Esophagus squamous epithelium (tissue), 5 donors: ENCODE measurements at places on chromosomes 2 and 18.
A peak's percentile ranks its signal among the peaks of the same experiment; 100 is the strongest.

DNA sequence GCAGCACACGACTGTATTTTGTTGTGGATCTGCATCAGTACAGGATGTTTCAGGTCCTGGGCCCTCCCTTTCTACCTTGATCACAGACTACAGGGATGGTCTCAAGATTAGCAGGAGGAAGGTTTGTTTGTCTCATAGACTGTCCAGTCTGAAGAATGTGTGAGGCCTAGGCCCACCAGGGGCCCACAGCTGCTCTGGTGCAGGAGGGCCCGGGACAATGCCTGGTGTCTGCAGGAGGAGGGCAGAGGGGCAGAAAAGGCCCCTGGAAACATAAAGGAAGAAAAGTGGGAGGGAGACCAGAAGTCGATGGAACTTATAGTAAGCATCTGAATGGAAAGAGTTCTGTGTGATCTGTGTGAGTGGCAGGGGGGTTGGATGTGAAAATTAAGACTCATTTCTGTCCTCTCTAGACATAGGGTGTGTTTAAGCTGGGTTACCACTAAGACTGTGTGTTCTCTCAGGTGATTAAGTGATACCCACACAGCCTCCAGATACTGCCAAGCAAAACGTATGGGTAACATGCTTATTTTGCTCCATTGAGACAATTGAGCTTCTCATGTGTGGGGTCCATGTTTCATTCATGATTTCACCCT, 33.4 kb upstream of the LPIN2 start:
- no peak for DNase-seq

GRCh38 chr2:240949791-240950705, 43.9 kb downstream of the CROCC2 start:
- no peak for DNase-seq

DNA sequence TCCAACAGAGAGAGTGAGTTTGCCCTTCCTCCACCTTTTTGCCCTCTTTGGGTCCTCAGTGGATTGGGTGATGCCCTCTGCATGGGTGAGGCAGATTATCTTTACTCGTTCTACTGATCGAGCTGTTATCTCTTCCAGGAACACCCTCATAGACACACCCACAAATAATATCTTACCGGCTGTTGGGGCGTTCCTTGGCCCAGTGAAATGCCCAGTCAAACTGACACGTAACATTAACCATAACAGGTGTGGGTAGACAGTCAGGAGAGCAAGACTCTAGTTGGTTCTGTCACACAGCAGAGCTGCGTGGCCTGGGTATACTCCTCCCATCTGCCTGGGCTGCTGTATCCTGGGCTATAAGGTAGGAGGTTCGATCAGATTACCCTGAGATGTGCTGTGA, 144.1 kb downstream of the AGAP1 start:
- DNase-seq: no peak

DNA sequence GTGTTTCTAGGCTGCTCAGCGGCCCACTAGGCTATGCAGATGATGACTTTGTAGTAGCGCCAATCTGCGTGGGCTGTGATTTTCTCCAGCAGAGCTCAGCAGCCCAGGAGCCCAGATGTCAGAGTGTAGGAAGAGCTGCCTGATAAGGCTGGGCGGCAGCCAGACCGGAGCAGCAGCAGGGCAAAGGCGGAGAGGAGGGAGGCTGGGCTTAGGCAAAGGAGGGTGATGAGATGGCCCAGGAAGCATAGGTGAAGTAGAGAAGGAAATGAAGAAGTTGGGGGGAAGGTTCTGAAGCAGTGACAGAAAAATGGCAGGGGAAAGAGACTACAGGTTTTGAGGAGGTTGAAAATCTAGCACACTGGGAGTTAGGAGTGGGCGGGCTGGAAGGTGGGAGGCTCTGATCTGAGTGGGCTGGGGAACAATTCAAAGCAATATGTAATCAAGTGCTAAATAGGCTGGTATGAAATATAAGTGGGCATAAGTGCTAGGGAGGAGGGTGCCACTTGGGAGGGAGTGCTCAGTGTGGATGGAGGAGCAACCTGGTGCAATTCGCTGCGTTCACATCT, 50.6 kb upstream of the STPG4 start:
- DNase-seq: no peak

DNA sequence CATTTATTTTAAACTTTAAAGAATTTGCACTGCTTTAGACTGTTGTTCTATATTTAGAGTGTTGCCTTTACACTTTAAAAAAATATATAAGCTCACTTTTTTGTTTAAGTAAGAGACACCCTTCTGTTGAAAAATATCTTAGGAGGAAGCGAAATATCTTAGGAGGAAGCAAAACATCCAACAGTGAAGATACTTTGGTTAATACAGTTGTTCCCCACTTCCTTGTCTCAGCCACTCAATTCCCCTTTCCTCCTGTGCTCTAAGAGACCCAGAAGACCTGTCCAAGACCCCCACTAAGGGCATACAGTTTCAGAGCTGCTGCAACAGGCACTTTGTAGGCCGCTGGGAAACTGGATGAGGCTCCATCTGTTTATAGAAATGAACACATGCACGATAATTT, 5.7 kb downstream of the SERPINB8 start:
- DNase-seq: no peak

- DNase-seq: no peak
Observed at GRCh38 chr2:205739620-205740019, 57.3 kb downstream of the NRP2 start.

DNA sequence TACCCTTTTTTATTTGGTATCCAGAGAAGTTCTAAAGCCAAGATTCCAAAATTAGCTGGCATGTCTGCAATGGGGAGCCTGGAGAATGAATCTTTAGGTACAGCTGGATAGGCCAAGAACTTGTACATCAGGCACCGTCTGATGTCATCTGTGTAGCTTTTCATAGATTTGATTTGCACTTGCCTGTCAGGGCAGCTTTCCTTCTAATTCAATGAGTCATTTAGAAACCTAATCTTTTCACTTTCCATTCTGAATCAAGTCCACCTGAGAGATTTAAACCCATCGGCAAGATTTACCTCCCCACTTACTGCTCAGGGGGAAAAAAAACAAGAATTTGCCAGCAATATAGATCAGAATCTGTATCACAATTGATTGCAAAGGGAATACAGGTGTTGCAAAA, 60.9 kb upstream of the ACAA2 start:
- no peak for DNase-seq

DNA sequence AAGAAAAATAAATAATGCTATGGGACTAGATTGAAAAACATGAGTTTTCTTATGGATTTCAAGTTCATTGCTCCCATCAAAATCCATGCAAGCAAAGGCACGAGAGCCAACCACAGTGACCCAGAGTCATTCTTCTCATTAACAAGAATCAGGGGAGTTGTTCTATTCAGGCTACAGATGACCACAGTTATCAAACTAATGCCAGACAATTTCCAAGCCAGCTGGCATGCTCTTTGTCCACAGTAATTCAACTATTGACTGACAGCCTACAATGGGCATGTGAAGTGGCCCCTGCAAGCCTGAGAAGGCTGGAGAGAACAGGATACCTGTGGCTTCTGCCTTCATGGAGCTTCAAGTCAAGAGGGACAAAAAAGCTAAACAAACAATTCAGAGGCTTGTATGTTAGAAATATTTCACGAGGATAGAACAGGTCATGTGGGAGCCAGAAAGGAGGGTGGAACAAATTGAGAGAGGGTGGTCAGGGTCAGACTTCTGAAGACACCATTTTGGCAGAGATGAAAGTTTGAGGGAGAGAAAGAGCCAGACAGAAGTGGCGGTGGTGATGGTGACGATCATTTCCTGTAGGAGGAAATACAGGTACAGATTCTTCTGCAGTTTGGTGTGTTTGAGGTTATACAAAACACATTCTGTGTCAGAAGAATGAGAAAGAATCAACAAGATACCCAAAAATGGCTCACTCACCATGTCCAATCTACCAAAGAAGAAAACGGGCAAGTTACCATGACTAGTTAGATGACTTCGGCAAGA, 732.4 kb downstream of the RNF144A start:
- DNase-seq: no peak

DNA sequence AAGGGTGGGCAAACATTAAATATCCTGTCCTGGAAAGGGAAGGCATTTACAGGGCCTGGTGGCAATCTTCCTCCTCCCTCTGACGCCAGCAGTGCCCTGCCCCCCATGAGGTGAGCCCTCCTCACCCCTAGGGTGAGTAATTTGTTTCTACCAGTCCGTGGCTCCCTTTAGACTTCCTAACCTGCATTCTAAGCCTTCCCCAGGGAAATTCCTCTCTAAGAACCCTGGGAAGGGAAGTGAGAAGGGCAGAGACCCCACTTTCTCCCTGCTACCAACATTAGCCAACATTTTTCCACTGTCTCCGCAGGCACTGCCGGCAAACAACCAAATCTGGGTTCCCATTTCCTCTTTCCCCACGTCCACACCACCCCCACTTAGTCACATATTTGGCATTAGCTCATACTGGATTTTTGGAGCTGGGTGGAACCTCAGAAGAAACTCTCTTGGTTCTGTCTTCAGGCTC, 69.3 kb downstream of the NRP2 start:
- no peak for DNase-seq

- no peak for DNase-seq
Observed at GRCh38 chr2:133640103-133640502, 71.8 kb upstream of the NCKAP5 start.

- no peak for DNase-seq
Observed at GRCh38 chr2:66239655-66240054, 195.3 kb upstream of the MEIS1 start.

DNA sequence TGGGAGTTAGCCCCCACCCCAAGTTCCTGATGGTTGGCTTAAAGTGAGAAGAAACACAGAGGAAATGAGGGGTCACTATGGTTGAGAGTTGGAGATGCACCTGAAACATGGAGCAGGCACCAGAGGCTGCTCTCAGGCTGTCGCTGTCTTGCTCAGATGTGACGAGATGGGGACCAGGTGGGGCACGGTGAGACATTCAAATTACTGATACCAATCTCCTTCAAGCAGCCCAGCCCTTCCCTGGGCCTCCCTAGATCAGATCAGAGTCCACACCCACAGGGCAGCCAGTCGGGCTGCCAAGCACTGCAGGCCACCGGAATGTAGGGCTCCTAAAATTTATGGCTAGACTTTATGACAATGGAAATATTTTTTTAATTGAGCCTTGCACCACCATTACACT, 176.6 kb downstream of the CELF4 start:
- no peak for DNase-seq

- no peak for DNase-seq
Observed at GRCh38 chr18:12579775-12580174, 78.1 kb downstream of the SPIRE1 start.

- no peak for DNase-seq
Observed at GRCh38 chr2:173898996-173899395, 66.2 kb downstream of the SP3 start.

- no peak for DNase-seq
Observed at GRCh38 chr2:172582656-172583055, 26.8 kb downstream of the PDK1 start.

- DNase-seq: no peak
Observed at GRCh38 chr2:69979902-69980807, 18.7 kb upstream of the ASPRV1 start.

DNA sequence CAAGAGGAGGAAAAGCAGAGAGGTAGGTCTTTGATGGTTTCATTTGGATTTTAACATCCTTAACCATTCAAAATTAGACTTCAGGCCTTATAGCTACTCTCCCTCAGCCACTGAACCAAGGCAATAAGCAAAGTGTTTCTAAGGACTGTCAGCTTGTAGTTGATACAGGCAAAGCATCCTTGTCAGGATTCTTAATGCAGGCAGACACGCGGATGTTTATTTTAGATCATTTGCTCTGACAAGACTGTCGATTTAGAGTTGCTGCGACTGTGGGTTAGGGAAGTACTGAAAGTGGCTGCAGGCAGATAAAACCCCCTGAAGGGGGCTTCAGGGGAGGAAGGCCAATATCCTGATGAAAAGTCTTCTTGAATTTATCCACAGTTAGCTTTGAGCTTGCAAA, 46.6 kb downstream of the CDH20 start:
- no peak for DNase-seq

- no peak for DNase-seq
Observed at GRCh38 chr2:242041816-242042215, 172.3 kb downstream of the RTP5 start.

DNA sequence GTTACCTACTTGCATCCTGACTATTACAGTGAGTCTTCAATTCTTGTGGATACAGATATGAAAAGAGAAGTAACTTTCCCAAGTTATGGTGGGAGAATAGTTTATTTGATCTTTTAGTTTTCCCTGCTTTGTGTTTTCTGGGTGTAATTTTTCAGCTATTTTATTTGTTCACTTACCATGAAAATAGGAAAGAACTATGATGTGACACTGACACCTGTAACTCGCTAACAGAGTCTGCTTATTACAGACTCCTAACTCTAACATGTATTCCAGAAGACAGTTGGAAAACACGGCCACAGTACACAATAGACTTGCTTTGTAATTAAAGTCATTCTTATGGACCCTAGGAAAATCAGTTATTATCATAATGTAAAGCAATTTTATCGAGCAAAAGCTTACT, 323.2 kb downstream of the LRRTM1 start:
- no peak for DNase-seq

DNA sequence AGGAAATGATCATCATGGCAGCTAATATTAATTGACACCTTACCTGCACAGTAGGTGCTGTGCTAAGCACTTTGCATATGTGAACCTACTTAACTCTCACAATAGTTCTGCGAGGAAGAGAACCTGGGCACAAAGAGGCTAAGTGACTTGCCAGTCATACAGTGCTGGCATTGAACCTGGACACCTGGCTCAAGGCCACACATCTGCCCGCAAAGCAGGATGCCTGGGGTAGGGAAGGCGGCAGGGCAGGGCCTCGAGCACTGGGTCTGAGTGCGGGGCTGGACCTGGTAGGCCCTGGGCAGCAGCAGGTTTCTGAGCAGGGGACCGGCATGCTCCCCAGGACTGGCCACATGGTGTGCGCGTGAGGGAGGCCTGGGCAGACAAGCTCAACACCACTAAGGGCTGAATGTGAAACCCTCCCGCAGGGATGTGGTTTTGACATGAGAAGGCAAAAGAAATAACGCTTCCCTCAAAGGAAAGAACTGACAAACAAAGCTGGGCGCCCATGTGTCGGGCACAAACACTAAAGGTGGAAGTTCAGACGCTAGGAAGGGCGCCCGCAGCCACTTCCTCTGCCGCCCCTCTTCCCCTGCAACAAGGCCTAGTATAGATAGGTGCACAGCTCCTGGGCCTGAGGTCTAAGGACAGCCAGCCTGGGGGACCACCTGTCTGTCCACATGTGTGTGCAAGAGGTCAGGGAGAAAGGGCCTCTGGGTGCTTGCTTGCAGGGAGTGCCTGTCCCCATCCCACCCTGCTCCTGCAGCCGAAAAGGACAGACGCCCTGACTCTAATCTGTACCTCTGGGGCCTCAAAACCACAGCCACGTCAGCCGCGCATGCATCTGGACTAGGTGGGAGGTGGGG, 92.5 kb downstream of the ZFP36L2 start:
- DNase-seq: peak; percentile 50

DNA sequence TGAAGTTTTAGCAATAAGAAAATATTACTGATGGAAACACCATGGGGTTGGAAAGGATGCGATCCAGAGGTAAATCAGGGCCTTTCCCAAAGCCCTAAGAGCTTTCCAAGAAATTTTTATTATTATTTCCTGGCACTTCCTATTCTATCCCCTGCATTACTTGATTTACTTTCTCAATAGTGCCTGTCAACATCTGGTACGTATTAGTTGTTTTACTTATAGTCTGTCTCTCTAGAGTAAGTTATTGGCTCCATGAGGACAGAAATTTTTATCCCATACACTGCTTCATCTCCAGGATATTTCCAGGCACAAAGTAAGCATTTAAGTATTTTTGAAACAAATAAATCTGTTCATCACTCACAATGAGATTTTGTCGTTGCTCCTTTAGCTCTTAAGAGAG, 18.1 kb downstream of the PPP4R1 start:
- no peak for DNase-seq

GRCh38 chr18:2656237-2656980, 883 bp downstream of the SMCHD1 start:
- DNase-seq: peak; percentile 22
